Left lung (tissue), 14 donors: ENCODE measurements at places on chromosomes 2 and 18. TPM values are rescaled to one million over a fixed set of nuclear protein-coding genes. Genes with fewer than 3 reads are reported as not detected.

DNA sequence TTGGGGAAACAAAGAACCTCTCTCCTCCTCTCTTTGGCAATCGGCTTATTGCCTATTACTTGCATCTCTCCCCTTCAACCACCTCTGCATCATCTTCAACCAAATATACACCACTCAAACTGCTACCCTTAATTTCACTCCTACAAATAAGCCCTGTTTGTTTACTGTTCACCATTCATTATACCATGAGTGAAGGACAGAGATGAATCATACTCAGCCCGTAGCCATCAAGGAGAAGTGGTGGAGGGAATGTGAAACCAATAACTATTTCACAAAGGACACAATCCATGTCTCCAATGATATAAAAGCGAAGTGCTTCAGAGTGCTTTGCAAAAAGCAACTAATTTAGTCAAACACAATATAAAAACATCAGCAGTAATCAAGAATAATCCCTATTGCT, 76.8 kb downstream of the CACNB4 start:
- no peak for DNase-seq

- DNase-seq, result no peak
Measured at GRCh38 chr2:220114443-220114842, 487.0 kb downstream of the SLC4A3 start.

GRCh38 chr2:85753035-85753524, 711 bp upstream of the ATOH8 start:
- DNase-seq, result no peak

GRCh38 chr2:65351948-65352595, 80.3 kb downstream of the SPRED2 start:
- no peak for DNase-seq

DNA sequence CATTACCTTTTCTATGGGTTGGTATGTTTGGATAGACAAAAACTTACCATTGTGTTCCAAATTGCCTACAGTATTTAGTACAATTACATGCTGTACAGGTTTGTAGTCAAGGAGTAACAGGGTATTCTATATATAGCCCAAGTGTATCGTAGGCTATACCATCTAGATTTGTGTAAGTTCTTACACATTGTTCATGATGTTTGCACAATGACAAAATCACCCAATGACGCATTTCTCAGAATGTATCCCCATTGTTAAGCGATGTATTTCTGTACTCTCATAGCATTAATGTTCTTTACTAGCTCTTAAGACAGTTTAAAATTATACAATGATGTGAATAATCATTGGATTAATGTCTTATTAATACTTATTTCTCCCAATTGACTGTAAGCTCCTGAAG, 16.7 kb downstream of the TACR1 start:
- no peak for DNase-seq

- no peak for DNase-seq
Measured at GRCh38 chr18:37252342-37252741, 313.3 kb downstream of the CELF4 start.

- no peak for DNase-seq
Measured at GRCh38 chr2:15539999-15540398, 21.1 kb downstream of the NBAS start.

The HMSD gene
- 10.8 TPM for total RNA-seq
